ENCODE measurements at places on chromosomes 2 and 18.

DNA sequence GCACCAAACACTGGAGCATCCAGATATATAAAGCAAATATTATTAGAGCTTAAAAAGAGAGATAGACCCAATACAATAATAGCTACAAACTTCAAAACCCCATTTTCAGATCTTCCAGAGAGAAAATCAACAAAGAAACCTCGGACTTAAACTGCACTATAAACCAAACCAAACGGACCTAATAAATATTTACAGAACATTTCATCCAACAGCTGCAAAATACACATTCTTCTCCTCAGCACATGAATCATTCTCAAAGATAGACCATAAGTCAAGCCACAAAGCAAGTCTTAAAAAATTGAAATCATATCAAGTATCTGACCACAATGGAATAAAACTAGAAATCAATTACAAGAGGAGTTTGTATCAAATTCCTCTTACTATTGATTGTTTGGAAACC is 140.2 kb upstream of the OTOS start:
- DNase-seq: no peak

- DNase-seq: no peak
These were observed 33.0 kb upstream of the ACAA2 start for GRCh38 chr18:49846361-49846662.

- no peak for DNase-seq
These were observed 149.0 kb downstream of the PXDN start for GRCh38 chr2:1595274-1595673.

DNA sequence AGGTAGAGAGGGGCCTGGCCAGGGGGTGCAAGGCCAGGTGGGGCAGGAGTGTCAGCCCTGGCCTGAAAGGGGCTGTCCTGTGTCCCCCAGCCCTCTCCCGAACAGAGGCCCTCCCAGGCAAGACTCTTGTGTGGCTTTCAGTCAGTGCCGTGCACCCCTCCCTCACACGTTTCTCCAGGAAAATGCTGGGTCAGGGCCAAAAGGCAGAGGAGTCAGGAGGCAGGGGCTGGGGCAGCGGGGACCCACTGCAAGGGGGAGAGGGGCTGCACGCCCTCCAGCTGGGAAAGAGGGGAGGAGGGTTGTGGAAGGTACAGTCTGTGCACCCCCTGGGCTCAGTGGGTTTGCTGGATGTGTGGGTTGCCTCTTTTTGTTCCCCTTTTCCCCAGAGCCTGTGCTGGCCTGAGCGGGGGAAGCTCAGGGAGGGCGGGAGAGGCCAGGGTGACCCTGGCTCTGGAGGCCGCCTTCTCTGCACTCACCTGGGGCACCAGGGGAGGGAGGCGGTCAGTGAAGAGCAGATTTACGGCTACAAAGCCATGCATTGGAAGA is 4.1 kb downstream of the KCNF1 start:
- no peak for DNase-seq

DNA sequence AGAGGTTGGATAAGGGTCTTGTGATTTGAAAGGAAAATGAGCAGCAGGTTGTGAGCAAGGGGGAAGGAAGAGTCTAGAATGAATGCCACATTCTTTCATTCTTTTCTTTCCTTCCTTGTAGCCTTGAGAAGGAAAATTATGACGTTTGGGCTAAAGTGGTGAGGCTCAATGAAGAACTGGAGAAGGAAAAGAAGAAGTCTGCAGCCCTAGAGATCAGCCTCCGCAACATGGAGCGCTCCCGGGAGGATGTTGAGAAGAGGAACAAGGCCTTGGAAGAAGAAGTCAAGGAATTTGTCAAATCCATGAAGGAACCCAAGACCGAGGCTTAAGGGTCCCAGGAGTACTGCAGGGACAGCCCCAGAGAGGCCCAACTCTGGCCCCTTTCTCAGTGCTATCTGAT is 45.3 kb downstream of the BMP10 start:
- no peak for DNase-seq

DNA sequence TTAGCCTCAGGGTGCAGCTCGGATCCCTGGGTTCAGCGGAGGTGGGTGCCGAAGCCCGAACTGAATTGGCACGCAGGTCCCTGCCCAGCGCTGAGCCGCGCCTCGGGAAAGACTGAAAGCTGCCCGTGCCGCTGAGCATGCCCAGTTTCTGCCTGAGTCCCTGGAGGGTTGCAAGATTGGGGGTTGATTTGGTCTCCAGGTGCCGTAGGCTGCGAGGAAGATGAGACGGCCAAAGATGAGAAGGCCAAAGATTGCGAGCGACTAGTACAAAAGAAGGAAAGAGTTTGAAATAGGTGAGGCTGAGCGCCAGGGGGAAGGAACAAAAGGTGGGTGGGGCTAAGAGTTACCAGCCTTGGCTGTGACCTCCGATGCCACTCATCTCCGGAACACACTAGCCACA is 852 bp upstream of the KCNH7 start:
- DNase-seq: no peak

DNA sequence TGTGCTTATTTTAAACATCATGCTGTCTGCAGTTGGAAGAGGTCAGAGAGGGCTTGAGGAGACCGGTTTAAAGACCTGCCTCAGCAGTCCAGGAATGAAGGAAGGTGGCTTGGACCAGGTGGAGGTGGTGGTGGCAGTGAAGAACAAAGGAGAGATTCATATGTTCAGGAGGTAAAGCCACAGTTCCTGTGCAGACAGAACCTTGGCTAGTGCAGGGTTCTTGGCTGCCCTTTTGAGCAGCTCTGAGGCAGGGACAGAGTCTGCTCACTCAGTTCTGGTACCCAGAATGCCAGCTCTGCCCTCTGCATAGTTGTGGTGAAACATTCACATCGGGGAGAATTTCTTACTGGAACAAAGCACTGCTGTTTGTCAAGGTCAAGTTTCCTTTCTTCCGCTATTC is 669.7 kb upstream of the HS6ST1 start:
- DNase-seq: no peak

GRCh38 chr2:241074065-241074818 is 27.8 kb downstream of the MTERF4 start:
- DNase-seq: no peak

- DNase-seq: no peak
These were observed 818.9 kb upstream of the ACVR2A start for GRCh38 chr2:147025646-147026585.

GRCh38 chr2:12718711-12719399 is 2.1 kb downstream of the TRIB2 start:
- no peak for DNase-seq

- no peak for DNase-seq
These were observed 64.0 kb upstream of the DNMT3A start for GRCh38 chr2:25405611-25406295.

DNA sequence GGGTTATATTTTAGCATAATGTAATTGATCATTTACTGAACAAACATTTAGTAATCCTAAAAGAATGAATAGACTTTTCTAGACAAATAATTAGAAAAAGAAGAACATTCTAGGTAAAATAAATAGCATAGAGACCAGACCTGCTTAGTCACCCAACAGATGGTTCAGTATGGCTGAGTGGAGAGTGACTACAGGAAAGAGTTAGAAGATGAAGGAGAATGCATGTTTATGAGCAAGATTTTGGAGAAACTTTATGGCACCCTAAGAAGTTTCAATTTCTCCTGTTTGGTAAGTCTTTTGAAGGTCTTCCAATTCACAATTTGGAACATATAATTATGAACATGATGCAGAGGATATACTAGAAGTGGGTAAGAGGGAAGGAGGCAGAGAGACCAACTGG is 32.9 kb downstream of the FAP start:
- DNase-seq: no peak

- DNase-seq: no peak
These were observed 206.3 kb downstream of the AFF3 start for GRCh38 chr2:99936065-99936464.

DNA sequence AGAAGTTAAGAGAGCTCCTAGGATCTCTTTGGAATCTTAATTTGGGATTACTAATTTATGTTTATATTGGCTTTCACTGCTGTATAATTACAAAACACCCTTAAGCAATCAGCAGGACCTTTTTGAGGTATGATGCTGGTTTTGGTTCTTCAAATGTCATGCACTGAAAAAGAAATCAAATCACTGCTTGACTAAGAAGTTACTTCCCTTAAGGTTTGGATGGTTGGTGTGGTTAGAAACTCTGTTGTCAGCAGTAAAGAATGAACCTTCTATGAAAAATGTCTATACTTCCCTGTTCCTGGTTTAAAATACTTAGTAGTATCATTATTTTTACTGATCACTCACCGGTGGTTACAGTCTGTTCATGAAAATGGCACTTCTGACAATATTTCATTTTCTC is 5.5 kb downstream of the COLEC12 start:
- DNase-seq: no peak

DNA sequence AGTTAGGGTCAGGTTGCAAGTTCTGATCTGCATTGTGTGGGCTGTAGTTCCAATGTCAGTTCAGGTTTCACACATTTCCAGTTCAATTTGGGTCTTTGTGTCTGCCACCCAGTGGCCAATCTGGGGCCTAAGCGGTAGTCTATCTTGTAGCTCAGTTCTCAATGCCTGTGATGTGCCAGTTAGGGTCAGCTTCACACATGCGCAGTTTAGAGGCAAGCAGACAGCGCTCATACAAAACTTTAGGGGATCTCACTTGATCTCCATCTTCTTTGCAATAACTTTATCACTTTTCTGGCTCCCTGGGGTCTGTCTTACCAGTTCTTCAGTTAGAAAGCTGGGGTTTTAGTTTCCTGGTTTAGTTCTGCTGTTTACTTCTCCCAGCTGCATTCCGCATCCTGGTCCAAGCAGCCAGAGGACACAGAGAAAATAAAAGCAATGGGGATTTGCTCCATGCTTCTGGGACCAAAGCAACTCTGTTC is 11.0 kb upstream of the ZNF24 start:
- peak; percentile 36 for DNase-seq

GRCh38 chr2:60555066-60555782 is 1.8 kb upstream of the BCL11A start:
- no peak for DNase-seq

DNA sequence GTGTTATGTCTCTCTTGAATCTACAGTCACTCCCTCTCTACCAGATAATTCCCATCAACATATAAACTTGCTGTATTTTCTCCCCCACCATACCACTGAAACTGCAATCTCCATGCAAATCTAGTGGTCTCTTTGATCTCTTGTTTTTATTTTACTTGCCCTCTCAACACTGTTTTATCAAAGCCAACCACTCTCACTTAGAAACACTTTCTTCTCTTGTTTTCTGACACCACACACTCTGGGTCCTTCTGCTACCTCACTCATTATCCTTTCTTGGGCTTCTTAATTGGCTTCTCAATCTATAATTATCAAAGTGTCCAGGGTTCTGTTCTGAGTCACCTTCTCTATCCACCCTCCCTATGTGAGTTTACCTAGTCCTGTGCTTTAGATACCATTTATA is 2.0 kb upstream of the MCFD2 start:
- no peak for DNase-seq

DNA sequence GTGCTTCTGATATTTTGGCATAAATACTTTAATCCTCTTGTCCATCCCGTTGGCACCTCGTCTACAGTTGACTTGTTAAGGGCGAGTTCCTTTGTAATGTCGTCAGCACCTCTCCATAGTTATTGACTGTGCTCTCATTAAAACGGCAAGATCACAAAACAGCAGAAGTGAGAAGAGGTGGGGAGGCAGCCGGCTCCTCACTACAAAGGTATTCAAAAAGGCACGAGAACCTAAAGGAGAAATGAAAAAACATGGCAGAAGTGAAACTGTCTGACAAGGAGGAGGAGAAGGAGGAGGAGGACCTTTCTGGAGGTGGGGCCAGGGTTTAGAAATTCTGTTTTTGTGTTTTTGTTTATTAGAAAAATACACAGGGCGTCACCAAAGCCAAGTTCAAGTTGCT is 235.6 kb downstream of the BCL11A start:
- no peak for DNase-seq

DNA sequence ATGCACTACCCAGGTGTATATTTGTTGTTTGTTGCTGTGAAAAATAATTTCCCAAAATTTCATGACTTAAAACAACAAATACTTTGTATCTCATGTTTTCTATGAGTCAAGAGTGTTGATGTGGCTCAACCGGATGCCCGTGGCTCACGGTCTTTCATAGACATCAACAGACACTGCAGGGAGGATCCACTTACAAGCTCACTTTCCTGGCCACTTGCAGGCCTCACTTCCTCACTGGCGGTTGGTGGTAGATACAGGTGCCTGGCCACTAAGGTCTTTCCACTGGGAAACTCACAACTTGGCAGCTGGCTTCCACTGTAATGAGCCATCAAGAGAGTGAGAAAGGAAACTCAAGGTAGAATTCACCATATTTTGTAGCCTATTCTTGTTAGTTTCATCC is 662.9 kb downstream of the IRS1 start:
- no peak for DNase-seq

- no peak for DNase-seq
These were observed 150.2 kb upstream of the LHCGR start for GRCh38 chr2:48905696-48906095.

GRCh38 chr2:159818940-159819339 is 20.9 kb upstream of the CD302 start:
- DNase-seq: no peak

DNA sequence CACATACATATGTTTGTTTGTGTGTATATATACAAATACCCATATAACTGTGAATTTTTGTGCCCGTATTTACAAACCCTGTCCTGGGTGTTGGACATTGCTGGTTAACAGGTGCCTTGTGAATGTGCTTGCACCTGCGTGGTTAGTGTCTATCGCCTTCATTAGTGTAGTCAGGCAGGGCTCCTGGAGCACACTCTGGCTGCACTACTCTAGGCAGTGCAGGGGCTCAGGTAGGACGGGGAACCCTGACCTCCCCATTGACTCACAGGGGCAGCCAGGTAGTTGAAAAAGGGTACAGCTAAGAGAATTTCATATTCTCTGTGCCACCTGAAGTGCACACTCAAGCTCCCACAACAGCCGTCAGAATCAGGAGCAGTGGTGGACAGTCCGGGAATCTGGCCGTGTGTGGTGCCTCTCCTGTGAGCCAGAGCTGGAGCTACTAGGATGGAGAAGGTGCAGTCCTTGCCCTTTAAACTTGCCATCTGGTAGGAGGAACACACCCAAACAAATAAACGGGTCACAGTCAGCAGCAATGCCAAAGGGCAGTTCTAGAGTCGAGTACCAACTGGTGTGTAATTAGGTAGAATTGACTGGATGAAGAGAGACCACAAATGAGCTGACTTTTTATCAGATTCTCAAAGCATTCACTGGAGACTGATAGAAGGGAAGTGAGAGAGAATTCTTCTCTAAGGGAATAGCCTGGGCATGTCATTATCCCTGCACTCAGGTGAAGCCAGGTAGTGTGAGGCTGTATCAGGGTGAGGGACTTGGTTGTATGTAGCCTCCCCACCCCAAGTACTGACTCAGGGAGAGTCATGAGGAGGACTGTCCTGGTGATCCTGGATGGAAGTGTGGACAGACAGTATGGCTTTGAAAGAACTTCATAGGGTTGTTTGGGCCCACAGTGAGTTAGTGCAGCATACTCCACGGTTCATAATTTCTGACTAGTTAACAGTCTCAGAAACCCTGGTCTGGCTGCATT is 44.1 kb downstream of the FARP2 start:
- DNase-seq: no peak

DNA sequence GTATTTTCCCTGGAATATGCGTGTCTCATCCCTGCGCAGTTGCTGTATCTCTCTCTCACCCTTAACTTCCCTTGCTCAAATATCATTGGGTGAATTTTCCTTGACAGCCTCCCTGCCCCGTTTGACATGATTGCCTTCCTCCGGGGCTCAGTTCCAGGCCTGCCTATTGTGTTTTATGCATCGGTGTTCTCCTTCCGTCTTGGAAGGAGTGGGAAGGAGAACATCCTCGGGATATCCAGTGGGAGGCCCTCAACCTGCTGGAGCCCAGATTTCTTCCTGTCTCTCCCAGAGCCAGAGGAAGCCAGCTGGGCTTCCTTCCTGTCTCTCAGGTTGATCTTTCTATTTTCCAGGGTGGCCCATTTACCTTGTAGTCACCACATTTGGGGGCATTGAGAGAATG is 434.7 kb upstream of the HS6ST1 start:
- no peak for DNase-seq

GRCh38 chr2:14051401-14051800 is 581.1 kb upstream of the LRATD1 start:
- DNase-seq: no peak

All from stimulated activated CD8-positive, alpha-beta memory T cell treated with anti-CD3 and anti-CD28 coated beads, Interleukin-2, amount 100 ng/mL, for 1 hour (primary cell).